NK-92 treated with Interleukin-12 subunit alpha and Interleukin-12 subunit beta, amount 100 ng/mL, for 24 hours (cell line): ENCODE measurements at places on chromosomes 3 and 15.

DNA sequence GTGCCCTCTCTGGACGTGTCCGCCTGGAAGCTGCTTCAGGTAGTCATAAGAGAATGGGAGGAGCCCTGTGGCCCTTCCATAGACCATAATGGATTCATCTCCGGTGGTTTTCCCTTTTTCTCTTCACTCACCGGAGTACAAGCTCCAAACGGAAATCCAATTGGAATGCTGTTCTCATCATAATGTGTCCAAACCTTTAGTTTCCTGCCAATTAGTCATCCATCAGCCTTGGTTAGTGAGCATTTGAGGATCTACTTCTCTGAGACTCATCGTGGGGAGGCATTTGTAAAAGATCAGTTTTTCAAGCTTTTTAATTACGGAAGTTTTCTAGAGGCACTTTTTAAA lies 34.9 kb downstream of the ABHD2 start:
- DNase-seq: no peak

DNA sequence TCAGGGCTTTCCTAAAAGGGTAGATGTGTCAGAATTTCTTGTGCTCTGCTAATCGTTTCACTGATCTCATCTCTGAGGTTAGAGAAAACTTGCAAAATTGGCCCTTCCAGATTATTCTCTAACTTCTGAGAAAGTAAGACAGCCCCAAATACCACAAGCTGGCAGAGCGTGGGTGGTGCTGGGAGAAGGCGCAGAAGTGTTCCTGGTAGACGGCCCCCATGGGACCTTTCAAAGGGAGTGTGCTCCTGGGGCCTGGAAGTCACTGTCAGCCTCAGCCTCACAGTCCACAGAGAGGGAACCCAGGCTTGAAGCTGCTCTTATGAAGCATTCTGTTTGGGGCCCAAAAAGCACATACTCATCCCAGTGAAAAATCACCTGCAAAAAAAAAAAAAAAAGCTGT lies 86.5 kb upstream of the PFN2 start:
- no peak for DNase-seq

GRCh38 chr3:50238549-50239026 lies 2.6 kb downstream of the GNAI2 start:
- DNase-seq: no peak

- DNase-seq: no peak
Measured at GRCh38 chr3:172407872-172408271, 40.4 kb downstream of the GHSR start.

DNA sequence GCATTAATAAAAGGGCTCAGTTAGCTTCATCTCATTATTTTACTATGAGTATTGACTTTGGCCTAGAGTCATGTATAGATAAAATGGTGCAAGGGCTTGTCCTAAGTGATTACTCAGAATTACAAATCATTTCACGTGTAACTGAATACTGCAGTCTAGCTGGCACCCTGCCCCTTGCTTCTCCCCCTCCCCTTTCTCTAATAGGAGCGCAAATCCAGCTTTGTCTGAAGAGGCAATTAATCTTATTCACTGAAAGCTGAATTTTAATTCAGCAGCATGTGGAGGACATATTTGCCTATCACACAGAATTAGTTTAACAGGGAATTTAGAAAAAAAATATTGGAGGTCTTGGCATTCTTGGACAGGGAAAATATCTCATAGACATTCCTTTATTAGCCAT lies 412.1 kb upstream of the DPH6 start:
- DNase-seq: no peak

DNA sequence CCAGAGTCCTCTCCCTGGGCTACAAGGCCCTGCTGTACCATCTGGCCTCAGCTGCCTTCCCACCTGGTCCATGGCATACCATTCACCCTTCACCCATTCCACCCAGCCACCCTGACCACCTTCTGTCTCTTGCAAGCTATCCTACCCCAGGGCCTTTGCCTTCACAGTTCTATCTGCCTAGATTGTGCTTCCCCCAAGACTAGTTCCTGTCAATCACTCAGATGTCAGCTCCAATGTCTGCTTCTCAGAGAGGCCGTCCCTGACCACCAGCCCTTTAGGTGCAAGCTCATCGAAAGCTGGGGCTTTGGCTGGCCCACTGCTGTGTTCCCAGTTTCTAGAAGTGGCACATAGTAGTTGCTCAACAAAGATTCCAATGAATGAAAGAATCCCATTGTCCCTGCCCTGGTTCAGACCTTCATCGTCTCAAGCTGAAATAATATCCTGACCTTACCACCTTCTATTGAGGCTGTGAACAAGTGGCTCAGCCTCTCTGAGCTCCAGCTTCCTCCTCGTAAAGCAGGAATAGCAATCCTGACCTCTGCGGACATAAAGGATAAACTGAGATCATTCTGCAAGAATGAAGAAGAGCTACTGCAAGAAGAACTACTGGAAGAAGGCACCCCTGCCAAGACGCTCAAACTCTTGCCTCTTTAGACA lies 15.8 kb downstream of the EFCAB12 start:
- DNase-seq: no peak
